Thyroid gland (tissue), 4 donors: ENCODE measurements at places on chromosomes 1 and 21. TPM values are rescaled to one million over a fixed set of nuclear protein-coding genes. Genes with fewer than 3 reads are reported as not detected.

- no peak for DNase-seq
Observed at GRCh38 chr1:244665771-244666217, 12.9 kb downstream of the DESI2 start.

GRCh38 chr1:213251972-213252371 is 200.9 kb downstream of the RPS6KC1 start:
- no peak for DNase-seq

Gene ZNF593OS
- not detected for total RNA-seq

DNA sequence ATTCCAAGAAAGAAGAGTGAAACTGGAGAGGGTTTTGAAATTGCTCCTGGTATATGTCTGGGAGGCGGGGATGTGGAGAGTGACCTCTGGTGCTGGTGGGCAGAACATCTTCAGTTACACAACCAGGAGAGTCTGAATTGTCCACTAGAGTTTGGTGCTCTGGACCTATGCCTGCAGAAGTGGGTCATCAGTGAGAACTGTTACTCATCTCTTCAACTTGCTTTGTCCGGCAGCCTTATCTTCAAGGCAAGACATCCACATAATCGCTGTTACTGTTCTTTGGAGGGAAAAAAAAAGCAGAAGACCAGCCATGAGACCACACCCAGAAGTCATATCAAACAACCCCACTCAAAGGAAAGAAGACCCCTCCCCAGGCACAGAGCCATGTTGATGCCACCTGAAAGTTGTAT is 14.9 kb downstream of the SH2D1B start:
- DNase-seq: no peak

GRCh38 chr1:151774256-151774922 is 11.1 kb upstream of the MRPL9 start:
- DNase-seq: no peak

DNA sequence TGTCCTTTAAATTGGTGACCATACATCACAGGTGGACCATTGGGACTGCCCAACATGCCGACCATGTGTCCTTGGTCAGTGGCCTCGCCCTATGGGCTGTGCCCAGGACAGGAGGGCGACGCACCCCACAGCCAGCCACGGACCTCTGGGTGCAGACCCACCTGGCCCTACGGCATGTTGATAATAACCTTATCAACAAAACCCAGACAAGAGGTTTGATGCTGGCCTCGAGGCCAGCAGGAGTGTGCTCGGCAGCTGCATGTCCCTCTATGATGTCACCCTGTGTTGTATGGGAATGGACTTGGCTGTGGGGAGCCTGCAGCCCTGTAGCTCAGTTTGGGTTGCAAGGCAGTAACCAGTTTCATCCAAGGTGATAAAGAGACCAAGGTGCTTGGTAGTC is 32.1 kb downstream of the SLC37A1 start:
- no peak for DNase-seq

- no peak for DNase-seq
Observed at GRCh38 chr1:62274496-62275485, 44.4 kb downstream of the KANK4 start.

- DNase-seq: no peak
Observed at GRCh38 chr1:107251839-107252238, 111.0 kb downstream of the NTNG1 start.

DNA sequence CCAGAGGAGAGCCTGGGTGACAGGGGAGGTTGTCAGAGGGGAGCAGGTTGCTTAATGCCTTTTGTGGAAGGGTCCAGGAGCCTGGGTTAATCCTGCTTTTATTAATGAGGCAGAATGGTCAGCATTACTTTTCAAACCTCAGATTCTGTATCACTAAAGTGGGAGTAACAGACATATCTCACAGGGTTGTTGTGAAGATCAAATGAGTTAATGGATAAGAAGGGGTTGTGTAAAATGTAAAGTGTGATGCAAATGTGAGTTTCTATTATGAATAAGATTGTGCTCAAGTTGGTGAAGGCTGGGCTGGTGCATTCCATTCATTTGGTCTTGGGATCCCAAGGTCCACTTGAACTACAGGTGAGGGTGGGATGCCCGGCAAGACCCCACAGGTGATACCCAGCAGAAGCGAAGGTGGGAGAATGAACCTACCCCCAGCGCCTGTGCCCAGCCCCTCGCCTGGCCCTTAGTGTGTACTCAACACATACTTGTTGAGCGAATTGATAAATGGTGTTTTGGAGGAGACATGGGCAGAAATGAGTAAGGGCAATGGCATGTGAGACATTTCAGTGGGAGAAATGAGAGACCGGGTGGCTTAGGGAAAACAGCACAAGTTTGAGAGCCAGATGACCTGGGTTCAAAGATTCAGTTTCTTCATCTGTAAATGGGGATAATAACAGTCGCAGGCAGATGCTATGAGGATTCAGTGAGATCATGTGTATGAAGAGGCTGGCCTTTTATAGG is 6.2 kb downstream of the SLC26A9 start:
- DNase-seq: no peak

GRCh38 chr1:147579532-147579931 is 38.2 kb downstream of the BCL9 start:
- DNase-seq: peak; percentile 15

DNA sequence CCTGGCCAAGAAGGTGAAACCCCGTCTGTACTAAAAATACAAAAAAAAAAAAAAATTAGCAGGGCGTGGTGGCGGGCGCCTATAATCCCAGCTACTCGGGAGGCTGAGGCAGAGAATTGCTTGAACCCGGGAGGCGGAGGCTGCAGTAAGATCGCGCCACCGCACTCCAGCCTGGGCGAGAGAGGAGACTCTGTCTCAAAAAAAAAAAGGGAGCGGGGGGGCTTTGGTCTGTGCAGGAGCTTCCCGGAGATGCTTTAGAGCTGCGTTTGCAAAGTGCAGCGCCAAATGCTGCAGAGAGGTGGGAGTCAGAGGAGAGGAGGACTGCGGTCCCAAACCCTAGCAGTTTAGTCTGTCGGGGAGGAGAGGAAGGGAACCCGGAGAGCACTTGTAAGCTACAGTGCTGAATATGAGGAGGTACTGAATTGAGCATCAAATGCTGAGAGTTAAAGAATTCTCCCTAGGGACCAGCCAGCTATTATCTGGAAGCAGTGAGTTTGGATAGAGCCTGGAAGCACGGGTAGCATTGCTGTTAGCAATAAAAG is 569 bp downstream of the FALEC start:
- DNase-seq: no peak

Gene TEKT2
- 2.3 TPM for total RNA-seq

GRCh38 chr1:23416964-23417363 is 7.6 kb downstream of the TCEA3 start:
- no peak for DNase-seq

DNA sequence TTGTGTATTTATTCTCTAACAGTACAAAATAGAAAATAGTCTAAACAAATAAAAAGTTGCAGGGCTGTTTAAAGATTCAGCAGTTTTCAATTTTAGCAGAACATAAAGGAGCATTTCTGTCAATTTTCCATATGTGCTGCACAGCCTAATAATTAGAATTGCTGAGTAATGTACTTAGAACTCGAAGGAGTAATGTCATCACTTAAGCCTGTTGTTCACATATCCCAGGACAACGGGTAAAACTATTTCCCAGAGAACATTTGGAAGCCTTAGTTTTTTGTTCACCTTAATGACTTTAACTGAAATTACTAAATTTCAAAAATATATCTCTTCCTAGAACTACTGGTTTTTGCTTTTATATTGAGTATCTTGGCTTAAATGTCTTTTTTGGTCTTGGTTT is 81.6 kb downstream of the ZP4 start:
- DNase-seq: no peak

- no peak for DNase-seq
Observed at GRCh38 chr1:158163000-158163947, 17.4 kb upstream of the CD1D start.

DNA sequence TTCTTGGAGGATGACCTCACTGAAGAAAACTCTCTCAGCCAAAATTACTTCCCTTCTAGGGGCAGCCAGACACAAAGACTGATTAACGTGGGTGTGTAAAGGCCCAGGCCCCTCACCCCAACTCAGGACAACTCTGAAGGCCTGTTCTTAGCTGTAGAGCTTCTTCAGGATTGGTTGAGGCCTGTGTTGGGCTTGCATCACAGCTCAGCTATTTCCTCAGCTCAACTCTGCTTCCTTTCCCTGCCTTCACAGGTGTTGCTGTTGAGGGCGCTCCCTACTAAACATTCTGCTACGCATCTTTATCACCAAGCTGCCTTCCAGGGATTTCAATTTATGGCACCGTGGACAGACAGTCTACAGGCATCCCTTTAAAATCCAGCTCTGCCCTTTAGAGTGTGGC is 36.8 kb downstream of the MAB21L3 start:
- DNase-seq: no peak

Gene RGS8
- 5.9 TPM for total RNA-seq

- no peak for DNase-seq
Observed at GRCh38 chr1:7560601-7561181, 210.4 kb upstream of the VAMP3 start.

GRCh38 chr1:61955261-61955660 is 213.0 kb downstream of the PATJ start:
- no peak for DNase-seq

- no peak for DNase-seq
Observed at GRCh38 chr21:45594721-45595489, 48.6 kb upstream of the PCBP3 start.

DNA sequence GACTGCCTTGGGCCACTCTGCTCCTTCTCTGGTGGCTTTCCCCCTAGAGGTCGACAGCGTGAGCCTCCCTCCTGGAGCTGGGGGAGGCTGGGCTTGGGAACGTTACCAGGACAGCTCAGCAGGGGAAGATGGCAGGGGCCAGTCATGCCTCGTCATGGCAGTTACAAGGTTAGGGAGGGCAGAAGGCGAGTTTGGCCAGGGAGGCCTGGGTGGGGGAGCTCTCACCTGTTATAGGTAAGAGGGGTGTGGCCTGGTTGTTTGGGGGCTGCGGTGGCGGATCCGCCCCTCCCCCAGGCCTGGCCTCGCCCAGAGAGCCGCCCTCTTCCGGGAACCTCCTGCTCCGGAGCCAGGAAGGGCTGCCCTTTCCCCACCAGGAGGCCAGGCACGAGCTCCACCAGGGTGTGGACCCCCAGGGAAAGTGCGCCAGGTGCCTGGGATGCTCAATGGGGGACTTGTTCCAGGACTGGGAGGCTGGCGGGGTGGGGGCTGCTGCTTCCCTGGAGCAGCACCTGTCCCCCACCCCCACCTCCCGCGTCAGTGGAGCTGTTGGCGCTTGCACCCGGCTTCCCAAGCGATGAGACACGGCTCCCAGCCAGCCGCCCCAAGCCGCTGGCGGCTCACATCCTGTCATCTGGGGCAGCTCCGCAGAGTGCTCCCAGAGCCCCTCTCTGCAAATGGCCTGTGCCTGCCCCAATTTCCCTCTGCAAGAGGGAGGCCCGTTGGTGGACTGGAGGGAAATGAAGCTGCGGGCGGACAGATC is 23.6 kb upstream of the PKP1 start:
- no peak for DNase-seq

Gene B4GALT2
- 22.3 TPM for total RNA-seq

Gene HRNR
- not detected for total RNA-seq

- no peak for DNase-seq
Observed at GRCh38 chr1:161956097-161956496, 67.6 kb downstream of the OLFML2B start.

Gene MFSD2A
- total RNA-seq: 9.1 TPM

Gene AADACL4
- not detected for total RNA-seq

Gene BEND5
- 4.7 TPM for total RNA-seq

DNA sequence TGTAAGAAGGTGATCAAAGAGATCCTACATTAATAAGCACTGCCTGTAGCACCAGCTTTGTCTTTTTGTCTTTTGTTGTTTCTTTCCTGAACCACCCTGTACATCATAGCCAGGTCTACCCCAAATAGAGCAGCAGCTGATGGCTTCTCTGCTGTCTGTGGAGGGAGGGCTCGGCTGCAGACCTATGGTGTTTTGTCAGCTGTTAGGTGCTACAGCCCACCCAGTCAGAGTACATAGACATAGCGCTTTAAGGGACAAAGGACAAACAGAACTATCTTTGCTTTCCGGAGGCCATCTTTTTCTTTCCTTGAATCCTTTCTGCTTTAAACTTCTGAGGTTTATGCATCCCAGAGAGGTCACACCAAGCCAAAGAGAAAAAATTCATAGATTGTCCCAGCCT is 258.1 kb downstream of the ZNF648 start:
- DNase-seq: no peak

Gene CHI3L1
- total RNA-seq: 1.2 TPM

DNA sequence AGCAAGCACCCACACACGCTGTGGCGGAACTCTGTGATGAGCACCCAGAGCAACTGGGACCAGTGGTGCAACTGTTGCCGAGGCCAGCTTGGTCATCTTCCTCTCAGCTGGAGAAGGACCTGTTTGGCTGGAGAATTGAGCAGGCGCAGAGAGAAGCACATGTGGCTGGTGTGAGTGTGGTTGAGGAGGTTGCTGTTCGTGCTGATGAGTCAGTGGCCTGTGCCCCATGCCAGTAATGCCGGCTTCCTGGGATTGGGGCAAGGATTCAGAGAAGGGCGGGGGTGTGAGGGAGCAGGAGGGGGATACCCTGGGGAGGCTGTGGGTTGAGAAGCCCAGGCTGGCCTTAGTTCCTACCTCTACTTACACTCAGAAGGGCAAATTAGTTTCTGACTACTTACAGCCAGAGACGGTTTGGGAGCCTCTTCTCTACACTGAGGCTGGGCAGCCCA is 57.5 kb upstream of the EPS8L3 start:
- peak; percentile 15 for DNase-seq

Gene PLEKHM2
- total RNA-seq: 40.3 TPM

GRCh38 chr1:83807821-83808220 is 191.1 kb downstream of the TTLL7 start:
- no peak for DNase-seq

GRCh38 chr1:61124696-61125095 is 42.3 kb downstream of the NFIA start:
- DNase-seq: no peak

- no peak for DNase-seq
Observed at GRCh38 chr1:179023946-179024650, 1.6 kb upstream of the FAM20B start.

- DNase-seq: no peak
Observed at GRCh38 chr1:165668184-165668583, 30.2 kb downstream of the ALDH9A1 start.

Gene ADCY10
- not detected for total RNA-seq

Gene C1QTNF12
- not detected for total RNA-seq

- DNase-seq: no peak
Observed at GRCh38 chr1:182633657-182634281, 29.6 kb upstream of the RGS16 start.

Gene IGFN1
- 16.2 TPM for total RNA-seq

GRCh38 chr1:231013391-231014015 is 26.6 kb downstream of the FAM89A start:
- no peak for DNase-seq

DNA sequence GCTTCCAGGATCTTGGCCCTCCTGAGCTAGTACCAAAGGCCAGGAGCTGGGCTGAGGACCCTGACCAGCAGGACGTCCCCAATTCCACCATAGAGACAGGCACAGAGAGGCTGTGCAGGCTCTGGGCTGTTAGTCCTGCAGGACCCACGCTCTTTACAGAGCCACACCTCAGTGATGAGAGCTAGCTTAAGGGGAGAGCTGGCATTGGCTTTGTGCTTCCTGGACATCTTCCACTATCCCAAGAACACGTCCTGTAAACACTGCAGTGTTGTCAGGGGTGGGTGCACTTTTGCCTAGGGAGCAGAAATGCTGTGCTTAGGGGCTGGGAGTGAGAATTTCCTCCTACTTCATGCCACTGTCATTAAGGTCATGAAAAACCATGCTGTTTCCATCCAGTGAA is 91.7 kb upstream of the EDN2 start:
- peak; percentile 60 for DNase-seq
